ENCODE measurements at places on chromosomes 3 and 15.

DNA sequence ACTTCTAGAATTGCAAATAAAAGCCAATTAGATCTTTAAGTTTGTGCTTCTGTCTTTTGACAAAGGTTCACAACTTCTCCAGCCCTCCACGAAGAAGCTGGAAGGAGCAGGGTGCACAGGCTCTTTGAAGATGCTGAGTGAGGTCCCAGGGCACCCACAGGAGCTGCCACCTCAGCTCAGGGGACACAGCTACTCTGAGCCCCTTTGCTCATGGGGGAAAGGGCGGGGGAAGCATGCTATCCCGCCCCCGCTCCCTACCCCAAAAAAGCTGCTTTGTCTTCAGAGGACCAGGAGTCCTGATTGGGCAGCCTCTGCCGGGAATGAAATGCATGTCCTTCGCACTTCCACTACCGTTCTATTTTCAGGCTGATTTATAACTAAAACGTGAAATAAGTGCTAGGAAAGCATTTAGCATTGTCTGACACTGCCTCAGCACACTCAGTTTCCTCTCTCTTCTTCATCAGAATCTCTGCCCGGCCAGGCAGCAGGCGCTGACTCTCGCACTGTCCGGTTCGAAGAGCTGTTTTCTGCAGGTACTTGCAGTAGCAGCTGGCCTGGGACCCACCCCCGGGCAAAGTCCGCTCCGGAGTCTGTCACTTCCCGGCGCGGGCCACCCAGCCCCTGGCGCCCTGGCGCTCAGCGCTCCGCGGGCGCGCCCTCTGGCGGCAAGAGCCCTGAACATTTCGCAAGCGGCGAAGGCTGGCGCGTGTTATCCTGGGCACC lies 45.5 kb upstream of the KLHL25 start:
- peak; percentile 81 for DNase-seq

DNA sequence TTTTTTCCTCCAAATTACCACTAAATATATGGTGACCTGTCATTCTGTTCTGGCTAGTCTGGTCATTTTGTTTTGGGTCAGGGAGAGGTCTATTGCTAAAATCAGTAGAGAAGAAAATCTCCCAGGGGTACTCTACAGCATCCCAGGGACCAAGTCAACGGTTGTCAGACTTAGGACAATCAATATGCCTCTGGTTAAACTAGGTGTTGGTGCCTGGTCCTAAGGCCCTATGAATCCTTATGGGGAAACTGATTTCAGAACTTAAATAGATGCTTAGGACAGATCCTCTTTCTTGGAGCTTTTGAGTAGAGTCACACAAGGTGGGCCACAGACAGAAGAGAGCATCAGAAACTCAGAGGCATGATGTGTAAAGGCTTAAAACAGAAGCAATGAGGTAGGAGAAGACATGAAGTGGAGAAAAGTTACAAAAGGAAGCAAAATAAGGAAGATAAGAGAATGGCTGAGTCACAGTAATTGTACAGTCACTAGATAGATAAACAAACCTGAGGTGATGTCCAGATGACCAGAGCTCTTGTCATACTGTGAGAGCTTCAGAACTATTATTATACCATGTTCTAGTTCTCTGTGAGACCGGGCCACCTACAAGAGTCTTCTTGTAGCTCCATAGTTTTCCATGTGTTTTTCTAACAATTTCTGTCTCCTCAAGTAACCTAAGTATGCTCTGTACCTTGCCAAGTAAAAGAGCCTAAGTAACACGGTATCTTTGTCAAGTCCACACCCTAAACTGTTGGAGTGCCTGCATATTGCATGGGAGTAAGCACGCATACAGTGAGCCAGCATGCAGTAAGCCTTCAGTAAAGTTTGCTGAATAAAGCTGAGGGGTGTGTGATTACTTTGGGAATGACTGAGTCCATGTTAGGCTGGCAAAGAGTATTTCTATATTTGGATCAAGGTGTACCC lies 44.6 kb upstream of the LEKR1 start:
- DNase-seq = peak; percentile 33

DNA sequence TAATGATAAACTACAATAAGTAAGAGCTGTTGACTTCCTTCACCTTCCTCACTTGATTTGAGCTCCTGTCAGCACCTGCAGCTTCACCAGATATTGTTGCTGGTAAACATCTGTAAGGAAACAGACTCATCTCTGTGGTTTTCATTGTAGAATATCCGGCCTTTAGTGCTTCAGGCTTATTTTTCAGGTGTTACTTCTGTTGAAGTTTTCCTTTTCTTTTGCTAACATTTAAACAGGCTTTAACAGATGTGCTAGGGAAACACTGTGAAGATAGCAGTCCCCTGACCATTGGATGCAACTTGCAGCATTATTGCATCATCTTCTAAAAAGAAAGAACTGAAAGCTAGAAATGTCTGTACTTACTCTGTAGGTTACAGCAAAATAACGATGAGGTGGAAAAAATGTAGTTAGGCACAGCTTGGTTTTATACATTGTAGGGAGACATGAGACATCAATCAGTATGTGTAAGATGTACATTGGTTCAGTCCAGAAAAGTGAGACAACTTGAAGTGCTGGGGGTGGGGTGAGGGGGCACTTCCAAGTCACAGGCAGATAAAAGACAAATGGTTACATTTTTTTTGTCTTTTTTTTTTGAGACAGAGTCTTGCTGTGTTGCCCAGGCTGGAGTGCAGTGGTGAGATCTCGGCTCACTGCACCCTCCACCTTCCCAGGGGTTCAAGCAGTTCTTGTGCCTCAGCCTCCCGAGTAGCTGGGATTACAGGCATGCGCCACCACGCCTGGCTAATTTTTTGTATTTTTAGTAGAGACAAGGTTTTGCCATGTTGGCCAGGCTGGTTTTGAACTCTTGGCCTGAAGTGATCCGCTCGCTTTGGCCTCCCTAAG lies 10.2 kb downstream of the EDEM1 start:
- DNase-seq = peak; percentile 44

DNA sequence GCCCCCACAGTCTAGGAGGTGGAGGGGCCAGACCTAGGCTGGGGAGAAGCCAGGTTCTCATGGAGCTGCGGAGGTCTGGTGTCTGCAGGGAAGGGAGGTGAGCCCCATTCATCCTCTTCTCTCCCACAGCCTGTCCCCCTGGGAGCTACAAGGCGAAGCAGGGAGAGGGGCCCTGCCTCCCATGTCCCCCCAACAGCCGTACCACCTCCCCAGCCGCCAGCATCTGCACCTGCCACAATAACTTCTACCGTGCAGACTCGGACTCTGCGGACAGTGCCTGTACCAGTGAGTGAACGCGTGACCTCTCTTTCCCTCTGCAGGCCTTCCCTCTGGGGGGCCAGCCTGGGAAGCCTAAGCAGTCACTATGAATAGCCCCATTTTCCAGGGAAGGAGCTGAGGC lies 14.1 kb downstream of the EPHB3 start:
- DNase-seq = no peak

DNA sequence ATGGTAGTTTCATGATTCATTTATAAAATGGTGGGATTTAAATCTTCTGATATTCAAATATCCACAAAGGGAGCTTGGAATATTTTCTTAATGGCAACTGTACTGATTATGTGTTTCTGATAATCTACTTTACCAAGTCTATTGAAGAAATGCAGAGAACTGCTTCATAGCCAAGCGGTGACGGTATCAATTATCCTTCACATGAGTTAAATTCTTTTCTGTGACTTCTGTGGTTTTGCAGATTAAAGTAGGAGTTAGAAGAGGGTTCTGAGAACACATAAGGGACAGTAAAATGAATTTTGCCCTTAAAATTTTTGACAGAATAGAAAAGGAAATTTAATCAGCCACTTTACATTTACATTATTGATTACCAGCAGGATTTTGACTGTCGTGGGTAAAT lies 563.2 kb downstream of the GBE1 start:
- no peak for DNase-seq

- peak; percentile 87 for DNase-seq
Measured at GRCh38 chr3:193605876-193606275, 12.9 kb downstream of the OPA1 start.

DNA sequence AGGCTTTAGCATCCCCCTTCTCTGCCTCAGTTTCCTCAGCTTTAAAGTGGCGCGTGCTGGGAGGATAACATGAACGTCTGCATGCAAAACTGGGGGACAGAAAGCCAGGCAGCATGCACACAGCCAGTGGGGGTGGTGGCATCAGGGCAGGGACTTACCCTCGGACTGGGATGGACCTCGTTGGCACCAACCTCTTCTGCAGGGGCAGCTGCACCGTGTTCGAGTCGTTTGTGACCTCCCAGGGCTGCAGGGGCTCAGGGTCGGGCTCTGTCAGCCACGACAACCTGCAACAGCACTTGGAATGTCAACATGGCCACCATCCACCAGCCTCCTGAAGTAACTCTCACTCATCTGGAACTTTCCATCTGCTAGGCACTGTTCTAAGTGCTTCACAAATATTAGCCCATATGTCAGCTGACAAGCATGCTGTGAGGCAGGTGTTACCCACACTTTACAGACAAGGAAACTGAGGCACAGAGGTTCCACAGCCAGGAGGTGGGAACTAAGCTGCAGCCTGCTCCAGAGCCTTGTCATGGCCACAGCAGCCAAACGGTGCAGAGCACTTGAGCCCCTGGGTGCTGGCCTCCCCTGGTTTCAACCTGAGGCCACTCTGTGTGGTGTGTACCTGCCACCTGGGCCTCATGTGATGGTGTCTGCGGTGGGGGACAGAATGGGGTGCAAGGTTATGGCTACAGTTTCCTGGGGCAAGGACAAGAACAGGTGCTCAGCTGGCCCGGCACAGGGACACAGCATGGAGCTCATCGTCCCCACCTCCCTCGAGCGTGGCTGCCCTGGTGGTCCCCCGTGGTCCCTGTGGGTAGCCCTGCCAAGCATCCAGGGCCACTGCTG lies 6.7 kb downstream of the C3orf22 start:
- DNase-seq = no peak

DNA sequence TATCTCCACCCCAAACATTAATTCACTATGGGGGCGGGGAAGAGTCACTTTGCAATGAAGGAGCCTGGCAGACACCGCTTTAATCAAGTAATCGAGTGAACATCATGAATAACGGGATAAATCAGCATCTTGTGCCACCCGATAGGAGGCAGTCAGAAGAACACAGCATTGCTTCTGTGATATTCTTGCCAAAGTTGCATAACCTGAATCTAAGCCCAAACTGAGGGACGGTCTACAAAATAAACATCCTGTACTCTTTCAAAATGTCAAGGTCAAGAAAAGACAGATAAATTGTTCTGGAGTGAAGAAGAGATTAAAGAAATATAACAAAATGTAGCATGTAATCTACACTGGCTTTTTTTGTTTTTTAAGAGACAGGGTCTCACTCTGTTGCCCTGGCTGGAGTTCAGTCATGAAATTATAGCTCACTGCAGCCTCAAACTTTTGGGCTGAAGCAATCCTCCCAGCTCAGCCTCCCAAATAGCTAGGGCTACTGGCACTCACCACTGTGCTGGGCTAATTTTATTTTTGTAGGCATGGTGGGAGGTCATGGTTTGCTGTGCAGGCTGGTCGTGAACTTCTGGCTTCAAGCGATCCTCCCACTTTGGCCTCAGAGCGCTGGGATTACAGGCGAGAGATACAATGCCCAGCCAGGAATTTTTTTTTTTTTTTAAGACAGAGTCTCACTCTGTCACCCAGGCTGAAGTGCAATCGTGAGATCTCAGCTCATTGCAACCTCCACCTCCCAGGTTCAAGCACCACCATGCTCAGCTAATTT lies 20.1 kb upstream of the VWA5B2 start:
- DNase-seq = no peak

- DNase-seq = no peak
Measured at GRCh38 chr3:125245521-125245920, 33.0 kb upstream of the SLC12A8 start.

- no peak for DNase-seq
Measured at GRCh38 chr3:194257151-194257621, 93.9 kb downstream of the CPN2 start.

DNA sequence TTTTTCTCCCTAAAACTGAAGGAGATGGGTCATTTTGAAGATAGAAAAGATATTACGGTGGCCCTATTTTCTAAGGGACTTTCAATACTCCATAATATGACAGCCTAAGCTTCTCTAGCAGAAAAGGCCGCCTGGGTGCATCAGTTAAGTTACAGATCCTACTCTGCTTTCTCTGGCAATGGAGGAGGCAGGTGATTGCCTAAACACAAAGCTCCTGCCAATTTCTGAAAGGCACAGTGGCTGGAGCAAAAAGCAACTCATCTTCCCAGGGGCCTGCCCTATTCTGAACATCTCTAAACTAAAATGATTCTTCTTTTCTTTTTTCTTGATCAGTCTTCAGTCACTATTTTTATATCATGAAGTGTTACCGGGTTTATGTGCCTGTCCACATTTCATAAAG lies 276.7 kb downstream of the CNTN4 start:
- no peak for DNase-seq

DNA sequence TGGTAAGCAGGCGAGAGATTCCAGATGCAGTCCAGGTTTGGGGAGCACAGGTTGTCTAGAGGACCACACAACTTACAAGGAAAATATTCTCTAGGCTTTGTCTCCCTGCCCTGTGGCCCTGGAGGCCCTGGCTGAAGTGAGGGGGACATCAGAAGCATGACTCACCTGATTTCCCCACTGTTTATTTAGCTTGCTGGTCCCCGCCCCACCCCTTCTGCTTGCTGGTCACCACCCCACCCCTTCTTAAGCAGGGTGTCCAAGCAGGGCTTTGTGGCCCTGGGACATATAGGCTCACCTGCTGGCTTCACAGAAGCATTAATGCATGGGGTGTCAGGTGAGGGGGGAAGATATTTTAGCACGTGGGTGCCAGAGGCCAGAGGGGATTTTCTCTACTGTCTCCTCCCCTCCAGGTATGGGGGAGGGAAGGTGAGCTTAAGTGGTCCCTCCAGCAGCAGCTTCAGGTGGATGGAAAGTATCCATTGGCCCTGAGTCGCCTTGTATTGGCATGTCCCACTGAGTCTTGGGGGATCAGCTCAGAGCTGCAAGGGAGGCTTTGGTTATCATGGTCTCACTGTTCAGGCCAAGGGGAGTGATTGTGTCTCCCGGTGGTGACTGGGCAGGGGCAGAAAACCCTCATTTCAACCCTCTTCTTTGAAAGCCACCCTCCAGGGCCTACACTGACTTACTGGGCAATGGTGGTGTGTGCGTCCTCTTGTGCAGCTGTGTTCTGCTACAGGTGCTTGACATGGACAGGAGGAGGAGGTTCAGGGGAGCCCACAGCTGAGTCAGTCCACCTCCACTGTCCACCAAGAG lies 49.8 kb downstream of the GASK1A start:
- no peak for DNase-seq

GRCh38 chr15:88185584-88185983 lies 71.0 kb downstream of the NTRK3 start:
- no peak for DNase-seq

All from dermis blood vessel endothelial cell (primary cell).